ENCODE measurements at places on chromosomes 2 and 18.

DNA sequence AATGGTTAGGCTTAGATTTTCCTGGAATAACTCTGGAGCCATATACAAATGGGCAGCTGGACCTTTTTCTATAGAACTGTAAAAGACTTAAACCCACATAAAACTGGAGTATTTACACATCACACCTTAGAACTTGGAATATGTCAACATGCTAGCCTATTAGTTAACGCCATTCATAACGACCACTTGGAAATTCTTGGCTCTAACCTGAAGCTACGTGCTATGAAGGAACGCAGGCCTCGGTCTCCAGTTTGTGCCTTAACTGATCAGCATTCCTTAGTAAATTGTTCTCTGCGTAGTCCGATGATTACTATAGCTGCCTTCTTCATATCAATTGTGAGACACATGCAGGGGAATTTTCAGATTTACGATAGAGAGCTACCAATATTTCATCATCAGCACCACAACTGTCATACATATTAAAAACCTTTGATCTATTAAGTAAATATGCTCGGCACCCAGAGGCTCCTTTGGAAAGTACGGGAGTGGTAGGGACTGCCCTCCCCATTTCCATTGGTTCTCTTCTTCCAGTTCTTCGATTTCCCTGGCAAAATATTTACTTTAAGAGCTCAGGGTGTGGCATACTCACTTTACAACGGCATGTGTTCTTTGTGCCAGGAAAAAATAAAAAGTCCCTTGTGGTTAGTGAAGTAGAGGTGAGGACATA is 17.5 kb upstream of the CCL20 start:
- no peak for DNase-seq

DNA sequence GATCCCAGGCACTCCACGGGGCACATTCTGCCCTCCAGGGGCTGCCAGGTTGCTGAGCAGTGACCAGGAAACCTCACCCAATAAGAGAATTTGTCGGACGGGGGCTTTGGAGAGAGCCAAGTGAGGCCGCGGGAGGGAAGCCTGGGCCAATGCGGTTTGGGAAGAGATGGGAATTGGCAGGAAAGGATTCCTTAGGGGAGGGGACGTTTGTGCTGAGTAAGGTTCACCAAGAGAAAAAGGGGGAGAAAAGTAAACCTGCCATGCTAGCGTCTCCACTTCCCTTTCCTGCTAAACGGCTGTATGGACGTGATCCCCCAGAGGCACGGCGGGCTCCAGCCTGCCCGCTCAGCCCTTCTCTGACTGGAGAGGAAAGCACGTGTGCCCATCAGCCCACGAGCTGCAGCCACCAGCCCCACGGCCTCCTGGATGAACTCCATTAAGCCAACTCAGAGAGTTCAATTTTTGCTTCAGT is 194.4 kb upstream of the ID2 start:
- no peak for DNase-seq

DNA sequence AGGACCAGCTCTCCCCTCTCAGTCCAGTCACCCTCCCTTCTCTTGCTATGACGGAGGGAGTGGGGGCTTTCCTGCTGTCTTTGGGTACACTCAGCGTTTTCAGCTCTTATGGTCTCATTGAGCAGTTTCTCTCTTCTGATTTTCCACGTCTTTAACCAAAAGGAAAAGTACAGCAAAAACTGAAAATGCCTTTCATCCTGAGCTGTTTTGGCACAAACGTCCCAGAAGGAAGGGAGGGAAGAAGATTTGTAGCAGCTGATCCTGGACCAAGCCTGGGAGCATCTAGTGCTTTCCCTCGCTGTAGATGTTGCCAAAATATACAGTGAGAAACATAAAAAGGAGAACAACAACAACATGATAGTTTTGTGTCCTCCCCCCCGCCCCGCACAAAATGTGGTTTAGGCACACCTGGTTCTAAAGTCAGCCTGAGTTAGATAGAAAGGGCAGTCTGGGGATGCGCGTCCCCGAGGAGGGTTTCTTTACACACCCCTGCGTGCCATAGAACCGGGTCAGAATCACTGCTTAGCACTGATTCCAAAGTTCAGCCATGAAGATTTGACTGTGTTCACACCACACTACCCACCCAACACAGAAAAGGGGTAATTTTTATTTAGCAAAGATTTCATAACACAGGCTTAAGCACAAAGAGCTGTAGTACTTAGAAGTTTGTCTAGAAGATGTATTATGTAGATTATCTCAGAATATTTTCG is 53.4 kb downstream of the SLC40A1 start:
- no peak for DNase-seq

DNA sequence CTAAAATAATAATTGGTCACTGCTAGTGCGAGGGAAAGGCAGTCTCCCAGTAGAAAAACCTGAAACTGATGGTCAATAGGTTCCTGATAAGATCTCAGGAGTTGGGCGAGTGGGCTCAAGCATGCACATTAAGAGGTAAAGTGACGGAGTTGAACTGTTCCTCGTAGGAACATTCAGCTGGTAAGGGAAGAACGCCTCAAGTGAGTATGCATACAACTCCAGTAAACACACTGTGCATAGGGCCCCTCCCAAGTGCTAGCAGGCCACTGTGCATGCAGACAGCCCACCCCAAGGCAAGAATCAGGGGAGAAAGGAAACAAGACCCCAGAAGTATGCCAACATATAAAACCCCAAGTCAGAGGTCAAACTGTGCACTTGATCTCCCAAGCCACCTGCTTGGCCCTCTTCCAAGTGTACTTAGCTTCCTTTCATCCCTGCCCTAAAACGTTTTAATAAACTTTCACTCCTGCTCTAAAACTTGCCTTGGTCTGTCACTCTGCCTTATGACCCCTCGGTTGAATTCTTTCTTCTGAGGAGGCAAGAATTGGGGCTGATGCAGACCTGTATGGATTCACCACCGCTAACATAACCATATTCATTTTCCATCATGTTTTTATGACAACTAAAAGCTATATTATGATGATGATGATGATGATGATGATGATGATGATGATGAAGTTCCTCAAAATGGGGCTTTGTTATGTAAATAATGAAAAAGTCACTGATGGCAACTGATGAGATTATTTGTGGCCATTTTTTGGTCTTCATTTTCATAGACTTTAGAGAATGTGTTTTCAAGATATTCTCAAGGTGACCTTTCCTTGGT is 118.0 kb upstream of the RAB27B start:
- DNase-seq: no peak

DNA sequence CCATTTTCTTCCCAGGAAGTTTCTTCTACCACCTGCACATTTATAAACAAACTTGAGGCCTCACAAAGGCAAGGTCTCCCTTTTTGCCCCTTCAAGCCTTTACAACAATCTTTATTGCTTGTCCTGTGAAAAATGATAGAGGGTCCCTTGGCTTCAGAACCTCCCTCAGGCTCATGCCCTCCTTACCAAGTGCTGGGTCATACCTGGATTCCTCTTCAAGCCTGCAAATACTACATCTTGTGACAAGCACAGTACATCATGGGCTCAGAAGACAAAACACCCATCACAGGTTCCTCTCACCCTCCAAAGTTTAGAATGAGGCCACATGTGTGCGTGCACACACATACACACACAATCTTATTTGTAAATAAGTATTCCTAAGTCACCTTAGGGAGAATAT is 9.1 kb downstream of the CAPN14 start:
- no peak for DNase-seq

GRCh38 chr18:59853380-59853779 is 46.4 kb upstream of the PMAIP1 start:
- DNase-seq: no peak

GRCh38 chr2:12076810-12077209 is 330.4 kb downstream of the LPIN1 start:
- no peak for DNase-seq

- no peak for DNase-seq
Observed at GRCh38 chr18:23210526-23210925, 75.2 kb downstream of the CABLES1 start.

- DNase-seq: no peak
Observed at GRCh38 chr2:136217996-136218395, 100.0 kb upstream of the CXCR4 start.

- peak; percentile 55 for DNase-seq
Observed at GRCh38 chr2:158753641-158754611, 41.2 kb upstream of the DAPL1 start.

DNA sequence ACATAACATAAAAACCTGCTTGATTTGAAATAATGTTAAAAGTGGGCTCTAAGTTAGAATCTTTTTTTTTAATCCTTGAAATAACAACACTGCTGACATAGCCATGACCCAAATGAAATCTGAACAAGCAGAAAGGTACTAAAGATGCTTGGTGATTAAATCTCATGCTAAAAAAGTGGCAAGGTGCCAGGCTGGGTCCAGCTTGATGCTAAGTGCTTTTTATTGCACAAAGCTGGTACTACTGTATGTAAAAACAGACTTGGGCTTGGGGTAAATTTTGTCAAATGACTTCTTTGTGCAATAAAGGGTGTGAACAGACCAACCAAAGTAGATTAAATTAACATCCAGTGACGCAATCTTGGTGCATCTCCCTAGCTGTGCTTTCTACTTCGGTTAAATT is 13.4 kb downstream of the BCL11A start:
- DNase-seq: no peak

All from CD4-positive, alpha-beta T cell treated with Interleukin-4 for 4 hours (primary cell).